ENCODE measurements at places on chromosomes 1 and 21.

GRCh38 chr1:47635111-47635510 lies 197.3 kb downstream of the FOXD2 start:
- DNase-seq: no peak

DNA sequence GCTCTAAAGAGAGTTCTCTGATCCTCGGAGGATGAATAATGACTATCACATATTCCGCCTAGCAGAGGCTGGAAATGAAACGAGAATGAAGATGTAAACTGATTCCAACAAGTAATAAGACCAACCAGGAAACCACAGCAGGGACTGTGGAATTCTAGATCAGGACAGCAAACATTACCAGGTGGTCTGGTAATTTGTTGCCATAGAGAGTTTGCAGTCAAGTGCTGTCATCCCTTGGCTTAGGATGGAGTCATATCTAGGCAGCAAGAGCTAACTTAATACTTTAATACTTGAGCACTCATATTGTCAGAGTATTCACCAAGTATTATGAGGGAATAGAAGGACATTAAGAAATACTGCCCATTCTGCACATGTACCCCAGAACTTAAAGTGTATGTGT lies 45.1 kb upstream of the MUTYH start:
- DNase-seq: no peak

- no peak for DNase-seq
These were observed 537.3 kb upstream of the PLXNA2 start for GRCh38 chr1:208781391-208782045.

GRCh38 chr1:56931686-56932085 lies 34.1 kb downstream of the C8B start:
- no peak for DNase-seq

DNA sequence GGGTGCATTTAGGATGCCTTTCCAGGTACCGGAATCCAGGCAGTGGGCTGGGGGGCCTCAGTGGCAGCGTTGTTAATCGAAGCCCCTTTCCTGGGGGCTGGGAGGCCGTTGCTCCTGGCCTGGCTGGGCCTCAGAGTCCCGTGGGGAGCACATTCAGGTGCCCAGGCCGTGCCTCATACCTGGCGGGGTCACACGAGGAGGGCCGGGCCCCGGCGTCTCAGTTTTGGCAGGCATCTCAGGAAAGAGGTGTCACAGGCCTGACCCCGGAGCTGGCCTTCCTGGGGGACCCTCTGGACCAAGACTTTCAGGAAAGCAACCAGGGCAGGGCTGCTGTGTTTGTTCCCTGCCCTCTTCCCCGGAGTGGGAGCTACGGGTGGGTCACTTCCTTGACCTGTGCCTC lies 4.1 kb downstream of the NBL1 start:
- DNase-seq: no peak

DNA sequence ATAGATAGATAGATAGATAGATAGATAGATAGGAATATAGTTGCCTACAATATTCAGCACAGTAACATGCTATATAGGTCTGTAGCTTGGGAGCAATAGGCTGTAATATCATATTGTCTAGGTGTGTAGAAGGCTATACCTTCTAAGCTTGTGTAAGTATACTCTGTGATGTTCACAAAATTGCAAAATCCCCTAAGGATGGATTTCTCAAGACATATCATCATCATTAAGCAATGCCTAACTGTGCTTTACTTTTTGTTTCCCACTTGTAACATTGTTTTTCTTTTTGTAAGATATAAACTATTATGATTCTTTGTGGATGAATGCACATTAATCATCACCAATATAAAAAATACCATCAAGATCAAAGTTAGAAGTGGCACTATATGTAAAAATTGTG lies 1905.6 kb downstream of the NCAM2 start:
- DNase-seq: no peak

Data from GM18507 (cell line).